ENCODE measurements at places on chromosomes 7 and 10.
A peak's percentile ranks its signal among the peaks of the same experiment; 100 is the strongest.

GRCh38 chr7:125122173-125122572 is 192.5 kb upstream of the POT1 start:
- DNase-seq: no peak

- no peak for DNase-seq
Measured at GRCh38 chr7:21903020-21903786, 42.5 kb downstream of the CDCA7L start.

GRCh38 chr7:81944058-81944457 is 174.2 kb upstream of the HGF start:
- DNase-seq: no peak

- DNase-seq: peak; percentile 52
Measured at GRCh38 chr10:73772281-73773151, 9.3 kb upstream of the CHCHD1 start.

- no peak for DNase-seq
Measured at GRCh38 chr7:23469150-23469960, 936 bp downstream of the IGF2BP3 start.

DNA sequence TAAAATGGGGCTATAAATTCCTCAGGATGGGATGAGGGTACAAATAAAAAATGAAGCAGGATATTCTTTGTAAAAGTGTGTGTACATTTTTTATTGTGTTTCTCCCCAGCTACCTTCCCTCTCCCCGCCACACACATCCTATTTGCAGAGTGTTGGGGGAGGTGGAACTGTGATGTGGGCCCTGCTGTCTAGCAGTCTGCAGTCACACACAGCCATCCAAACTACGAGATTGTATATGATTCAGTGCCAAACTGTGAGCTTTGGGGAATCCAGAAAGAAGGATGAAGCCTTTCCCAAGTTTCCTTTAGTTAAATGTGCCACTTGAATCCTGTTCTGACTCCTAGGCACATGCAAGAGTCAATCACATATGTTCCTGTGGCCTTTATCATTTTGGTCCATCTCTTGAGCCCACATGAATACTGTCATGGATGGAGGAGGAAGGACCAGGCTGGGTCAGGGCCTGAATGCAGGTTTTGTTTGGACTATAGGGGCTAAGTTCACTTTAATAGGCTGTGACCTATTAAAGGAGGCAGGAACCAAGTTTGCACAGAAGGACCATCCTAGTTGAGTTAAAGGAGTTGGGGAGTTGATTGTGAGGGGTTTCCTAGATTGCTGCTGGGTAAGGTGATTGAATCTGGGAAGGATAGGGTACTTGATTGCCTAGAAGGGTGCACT is 1.1 kb upstream of the SEMA4G start:
- DNase-seq: no peak

All from stimulated activated CD4-positive, alpha-beta T cell treated with anti-CD3 and anti-CD28 coated beads, Interleukin-1b, Interleukin-23, amount 100 ng/mL, for 1 hour (primary cell).